ENCODE measurements at places on chromosomes 2 and 18.

DNA sequence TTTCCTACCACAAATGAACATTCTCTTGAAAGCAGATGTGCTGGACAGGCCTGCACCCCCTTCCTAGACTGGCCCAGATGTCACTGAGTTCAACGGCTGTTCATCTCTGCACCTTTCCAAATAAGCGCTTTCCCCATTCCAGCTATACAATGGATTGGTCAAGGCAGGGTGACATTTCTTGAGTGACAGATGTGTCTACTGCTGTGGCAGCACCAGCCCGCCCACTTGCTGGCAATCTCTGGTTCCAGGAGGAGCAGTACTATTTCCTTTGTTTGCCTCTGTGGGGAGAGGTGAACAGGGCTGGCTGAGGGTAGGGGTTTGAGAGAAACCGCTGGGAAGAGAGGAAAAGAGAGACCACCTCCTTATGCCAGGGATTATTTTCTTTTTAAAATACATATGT is 269.5 kb upstream of the POU3F3 start:
- DNase-seq, result no peak

DNA sequence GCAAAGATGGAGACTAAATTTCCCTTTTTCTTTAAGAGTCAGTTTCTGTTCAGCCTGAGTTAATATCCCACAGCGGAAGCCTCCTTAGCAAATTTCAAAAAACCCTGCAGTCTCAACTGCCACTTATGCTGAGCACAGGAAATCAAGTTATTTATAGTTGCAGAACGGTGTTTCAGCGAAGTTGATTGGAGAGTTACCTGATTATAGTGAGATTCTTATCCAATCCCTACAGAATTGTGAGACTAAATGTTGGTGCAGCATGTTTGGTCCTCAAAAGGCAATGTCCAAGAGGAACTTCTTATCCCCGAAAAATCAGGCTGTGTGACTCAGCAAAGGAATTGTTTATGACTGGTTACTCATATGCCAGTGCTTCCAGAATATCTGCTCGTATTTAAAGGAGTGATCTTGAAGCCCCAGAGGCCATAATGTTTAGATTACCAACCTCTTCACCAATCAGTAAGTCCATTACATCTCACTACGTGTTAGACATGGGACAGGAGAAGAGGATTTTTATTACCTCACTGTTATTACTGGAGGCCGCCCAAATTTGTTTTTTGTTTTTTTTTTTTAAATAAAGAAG is 67.9 kb downstream of the LRRFIP1 start:
- peak; percentile 89 for DNase-seq

DNA sequence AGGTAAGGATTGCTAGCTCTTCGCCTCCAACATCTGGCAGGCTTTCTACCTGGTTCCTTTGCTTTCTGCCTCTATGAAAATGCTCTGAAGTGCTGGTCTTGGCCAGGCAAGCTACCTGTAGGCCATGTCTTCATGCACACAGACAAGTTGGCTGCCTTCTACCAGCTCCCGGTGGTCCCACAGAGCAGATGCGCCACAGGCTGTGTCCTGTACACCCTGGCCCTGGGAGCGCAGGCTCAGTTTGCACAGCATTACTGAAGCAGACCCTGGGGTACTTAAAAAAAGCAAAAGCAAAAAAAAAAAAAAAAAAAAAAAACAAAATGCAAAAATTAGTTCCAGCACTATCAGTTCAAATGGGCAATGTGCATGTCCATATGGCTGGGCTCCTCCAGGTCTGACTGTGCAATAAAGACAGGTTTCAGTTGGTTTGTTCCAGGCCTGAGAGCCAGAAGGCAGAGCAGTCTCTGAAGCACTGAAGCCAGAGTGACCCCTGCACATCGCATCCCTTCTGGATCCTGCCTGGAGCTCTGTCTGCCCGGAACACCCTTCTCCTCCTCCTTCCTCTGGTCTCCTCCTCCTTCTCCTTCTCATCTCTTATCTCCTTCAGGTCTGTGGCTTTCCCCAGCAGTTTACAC is 288.0 kb upstream of the REV1 start:
- DNase-seq, result no peak

DNA sequence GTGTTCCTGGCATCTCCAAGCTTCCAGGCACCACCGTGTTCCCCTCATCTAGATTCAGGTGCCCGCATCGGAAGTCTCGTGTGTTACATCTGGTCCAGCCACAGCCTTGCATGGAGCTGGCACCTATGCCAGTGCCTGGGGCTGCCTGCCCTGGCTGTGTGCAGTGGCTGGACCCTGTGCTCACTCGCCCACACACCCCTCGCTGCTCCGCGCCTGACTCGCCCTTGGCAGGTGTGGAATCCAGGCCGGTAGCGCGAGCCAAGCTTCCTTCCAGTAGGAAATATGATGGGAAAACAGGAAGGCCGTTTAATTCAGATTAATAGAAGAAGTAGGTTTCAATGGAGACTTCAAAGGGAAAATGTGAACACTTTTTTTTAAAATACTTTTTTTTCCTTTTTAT is 78.0 kb downstream of the PTPN4 start:
- DNase-seq, result no peak

- DNase-seq, result no peak
Observed at GRCh38 chr2:201733544-201733943, 35.1 kb upstream of the MPP4 start.

GRCh38 chr2:165202239-165202638 is 1.6 kb downstream of the SCN3A start:
- DNase-seq, result no peak

DNA sequence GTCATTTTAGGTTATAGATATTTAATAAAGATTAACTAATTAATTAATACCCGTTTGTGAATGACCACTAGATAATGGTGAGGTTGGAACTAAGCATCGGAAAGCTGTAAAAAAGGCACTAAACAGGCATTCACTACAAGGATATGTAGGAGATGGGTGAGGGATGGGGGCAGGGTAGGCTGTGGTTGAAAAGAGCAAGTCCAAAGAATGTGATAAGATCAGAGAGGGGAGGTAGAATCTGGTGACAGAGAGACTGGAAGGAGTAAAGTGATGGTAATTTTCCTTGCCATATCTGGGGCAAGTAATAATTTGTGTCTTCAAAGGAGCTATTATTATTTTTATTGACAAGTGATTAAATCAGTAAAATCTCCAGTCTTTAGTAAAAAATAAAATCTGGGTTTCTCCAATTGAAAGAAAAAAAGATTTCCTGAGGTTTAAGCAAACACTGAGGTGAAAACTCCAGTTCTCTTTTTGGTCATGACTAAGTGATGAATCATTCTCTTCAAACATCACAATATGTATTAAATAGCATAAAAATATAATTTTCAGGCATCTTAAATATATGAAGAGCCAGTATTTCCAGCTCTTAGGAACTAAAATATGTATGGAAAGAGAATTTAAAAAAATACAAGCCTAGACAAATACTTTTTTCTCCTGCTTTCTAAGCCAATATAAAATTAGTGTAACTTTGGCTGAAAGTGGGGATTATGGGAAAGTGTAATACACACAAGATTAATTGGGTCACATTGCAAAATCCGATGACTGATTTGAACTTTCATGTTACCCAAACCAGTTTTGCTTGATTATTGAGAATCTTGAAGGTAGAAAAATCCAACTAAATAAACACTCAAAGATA is 259.1 kb upstream of the RBMS1 start:
- no peak for DNase-seq

GRCh38 chr2:200860092-200860795 is 4.2 kb downstream of the CLK1 start:
- no peak for DNase-seq

- peak; percentile 54 for DNase-seq
Observed at GRCh38 chr2:121363632-121364420, 78.8 kb upstream of the TFCP2L1 start.

- DNase-seq, result no peak
Observed at GRCh38 chr2:79832511-79833234, 319.8 kb downstream of the CTNNA2 start.

GRCh38 chr2:109387778-109388469 is 225.8 kb downstream of the SEPTIN10 start:
- DNase-seq, result no peak

- no peak for DNase-seq
Observed at GRCh38 chr2:32248299-32248698, 16.4 kb downstream of the NLRC4 start.

DNA sequence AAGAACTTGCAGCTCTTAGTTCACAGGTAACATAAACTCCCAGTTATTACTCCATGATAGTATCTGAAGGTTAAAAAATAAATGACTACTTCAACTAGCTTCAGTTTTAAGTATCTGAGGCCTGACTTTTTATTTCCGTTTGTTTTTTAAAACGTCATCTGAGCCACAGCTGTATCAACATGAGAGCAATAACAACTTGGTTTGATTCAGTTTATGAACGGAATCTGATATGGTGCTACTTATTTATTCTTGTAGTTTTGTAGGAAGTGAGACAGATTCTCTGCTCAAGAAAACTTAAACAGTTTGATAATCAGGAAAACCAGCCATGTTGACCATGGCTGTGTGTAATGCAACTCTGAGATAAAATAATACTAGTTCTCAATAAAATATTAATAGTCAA is 34.9 kb downstream of the NAB1 start:
- no peak for DNase-seq

DNA sequence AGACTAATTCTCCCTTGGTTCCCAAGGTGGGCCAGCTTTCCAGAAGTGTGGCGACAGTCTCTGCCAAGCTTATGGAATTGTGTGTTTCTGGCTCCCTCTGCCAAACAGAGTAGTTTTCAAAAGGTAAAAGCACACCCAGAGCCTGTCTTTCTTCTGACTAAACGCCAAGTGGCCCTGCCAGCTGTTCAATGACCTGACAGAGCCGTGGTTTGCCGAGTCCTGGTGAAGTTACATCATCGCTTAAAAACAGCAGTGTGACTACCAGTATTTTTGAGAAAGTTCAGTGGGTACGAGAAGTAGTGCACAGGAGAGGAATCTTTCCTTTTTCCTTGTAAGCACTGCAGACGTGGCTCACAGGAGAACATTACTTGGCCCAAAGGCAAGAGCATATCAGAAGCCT is 1.9 kb downstream of the PER2 start:
- DNase-seq, result peak; percentile 72

DNA sequence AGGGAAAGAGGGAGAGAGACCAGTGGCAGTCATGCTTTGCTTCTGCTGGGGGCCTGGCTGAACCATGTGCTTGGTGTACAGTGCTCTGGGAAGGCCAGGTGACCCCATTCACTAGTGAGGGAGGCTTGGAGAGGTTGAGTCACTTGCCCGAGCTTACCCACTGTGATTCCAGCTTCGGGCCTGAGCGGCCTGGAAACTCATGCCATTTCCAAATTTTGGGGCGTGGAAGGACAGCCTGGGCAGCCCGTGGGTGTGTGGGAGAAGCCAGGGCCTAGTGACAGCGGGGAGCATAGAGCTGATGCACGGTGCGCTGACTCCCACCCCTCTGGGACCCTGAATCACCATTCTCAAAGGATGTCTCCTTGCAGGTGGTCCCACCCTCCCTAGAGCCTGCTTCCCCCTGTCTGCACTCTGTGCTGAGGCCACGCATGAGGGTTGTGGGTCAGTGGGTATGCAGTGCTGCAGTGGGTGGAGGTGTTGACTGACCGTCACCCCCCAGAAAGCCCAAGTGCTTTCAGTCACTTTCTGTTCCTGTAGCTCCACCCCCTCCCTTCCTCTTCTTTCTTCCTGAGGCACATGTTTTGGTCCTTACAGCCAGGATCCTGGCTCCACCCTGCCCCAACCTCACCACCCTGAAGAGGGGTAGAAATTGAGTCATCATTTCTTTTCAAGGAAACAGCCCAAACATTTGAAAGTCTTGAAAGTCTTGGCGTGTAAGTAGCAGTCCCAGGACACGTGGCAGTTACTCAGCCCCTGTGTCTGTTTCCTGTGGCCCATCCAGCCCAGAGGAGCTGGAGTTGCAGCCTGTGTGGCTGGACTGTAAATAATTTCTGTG is 69.3 kb upstream of the MCFD2 start:
- DNase-seq, result peak; percentile 72

- no peak for DNase-seq
Observed at GRCh38 chr2:169806586-169806985, 7.9 kb downstream of the SSB start.

- no peak for DNase-seq
Observed at GRCh38 chr2:43402002-43402401, 175.6 kb upstream of the ZFP36L2 start.

- no peak for DNase-seq
Observed at GRCh38 chr18:66558773-66559172, 45.1 kb downstream of the CDH19 start.

DNA sequence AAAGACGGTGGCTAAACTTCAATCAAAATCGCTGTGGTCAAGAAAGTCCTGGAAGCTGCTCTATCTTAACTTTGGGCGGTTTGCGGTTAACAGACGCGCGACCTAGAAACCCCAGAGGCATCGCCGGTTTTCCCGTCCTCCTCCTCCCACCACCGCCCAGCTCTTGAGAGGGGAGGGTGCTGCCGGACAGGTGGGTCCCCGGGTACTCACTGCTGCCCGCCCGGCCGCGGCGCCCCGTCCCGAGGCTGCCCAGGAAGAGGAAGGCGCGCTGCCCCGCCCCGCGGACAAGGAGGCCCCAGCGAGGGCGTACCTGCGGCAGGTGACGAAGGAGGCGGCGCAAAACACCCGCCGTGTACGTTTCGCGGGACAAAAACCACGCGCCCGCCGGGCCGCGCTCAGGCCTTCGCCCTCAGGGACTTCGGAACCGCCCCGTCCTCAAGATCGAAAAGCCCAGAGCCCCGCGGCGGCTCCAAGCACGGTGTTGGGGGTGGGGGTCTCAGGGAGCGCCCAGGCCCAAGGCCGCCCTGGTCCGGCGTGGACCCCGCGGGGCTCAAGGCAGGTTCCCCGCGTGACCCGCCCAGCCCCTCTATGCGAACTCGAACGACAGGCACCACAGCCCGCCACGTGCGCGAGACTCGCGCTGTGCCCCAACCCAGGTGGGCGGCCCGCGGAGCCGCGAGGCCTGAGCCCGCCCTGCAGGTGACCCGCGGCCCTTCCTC is at the start of gene SH3YL1:
SH3YL1 (minus strand) TSS at position 259 of the 719 bp plus-strand sequence; CDS start at position 211, 48 bp downstream.
- DNase-seq, result no peak

Data from skeletal muscle cell (primary cell).